Transverse colon (tissue), 4 donors: ENCODE measurements at places on chromosomes 5 and 9.

GRCh38 chr5:31884896-31885295, 246.0 kb downstream of the PDZD2 start:
- no peak overlapping the region for H3K4me3 ChIP-seq
- H3K27ac ChIP-seq = no peak overlapping the region
- H3K36me3 ChIP-seq = no peaks in the 10 kb centered on the region
- H3K27me3 ChIP-seq = no peaks in the 10 kb centered on the region
- H3K4me1 ChIP-seq = no peaks in the 10 kb centered on the region
- no peak for DNase-seq

- H3K36me3 ChIP-seq = no peaks in the 10 kb centered on the region
- H3K27me3 ChIP-seq = no peaks in the 10 kb centered on the region
- H3K4me1 ChIP-seq = no peaks in the 10 kb centered on the region
- no peak for DNase-seq
- H3K27ac ChIP-seq = no peak overlapping the region
These were observed 40.9 kb downstream of the ARHGEF28 start for GRCh38 chr5:73666891-73667290.

DNA sequence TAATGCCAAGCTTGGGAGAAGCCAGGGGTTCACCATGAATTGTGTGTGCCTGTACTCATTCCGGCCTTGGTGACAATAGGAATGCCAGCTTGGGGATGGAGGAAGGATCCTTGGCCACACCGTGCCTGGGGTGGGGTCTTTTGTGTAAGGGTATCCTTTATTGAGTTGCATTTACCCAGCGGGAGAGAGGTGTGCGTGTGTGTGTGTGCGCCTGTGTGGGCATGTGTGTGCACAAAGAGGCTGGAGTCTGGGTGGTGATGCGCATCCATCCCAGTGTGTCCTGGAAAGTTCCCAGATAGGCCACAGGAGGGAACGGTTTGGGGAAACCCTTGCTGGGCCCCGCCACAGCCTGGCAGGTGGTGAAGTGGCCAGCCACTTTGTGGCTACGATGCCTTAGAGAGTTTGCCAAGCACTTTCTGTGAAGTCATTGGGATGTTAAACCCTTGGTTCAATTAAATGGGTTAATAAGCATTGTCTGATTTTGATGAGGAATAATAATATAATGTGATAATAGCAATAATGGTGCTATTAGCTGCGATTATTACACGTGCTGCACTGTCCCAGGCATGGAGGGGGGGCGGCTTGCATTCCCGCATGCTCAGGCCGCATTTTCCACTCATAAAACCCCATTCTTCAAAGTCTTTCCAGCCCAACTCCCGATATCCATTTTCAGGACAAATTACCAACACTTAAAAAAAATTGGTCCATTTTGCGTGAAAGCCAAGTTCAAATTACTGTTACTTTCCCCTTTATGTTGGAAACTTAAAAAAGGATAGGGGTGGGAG, 13.7 kb downstream of the PITX1 start:
- no peaks in the 10 kb centered on the region for H3K4me1 ChIP-seq
- H3K36me3 ChIP-seq = no peaks in the 10 kb centered on the region
- H3K27me3 ChIP-seq = no peaks in the 10 kb centered on the region

- no peak for DNase-seq
- no peaks in the 10 kb centered on the region for H3K27me3 ChIP-seq
- H3K27ac ChIP-seq = no peak overlapping the region
- H3K4me1 ChIP-seq = peaks cover 14% of the 10 kb centered on the region
These were observed 228.7 kb downstream of the NTRK2 start for GRCh38 chr9:84898188-84898587.

- no peaks in the 10 kb centered on the region for H3K4me1 ChIP-seq
- H3K27ac ChIP-seq = no peak overlapping the region
- no peak for DNase-seq
- H3K27me3 ChIP-seq = peaks cover 38% of the 10 kb centered on the region
- H3K36me3 ChIP-seq = no peaks in the 10 kb centered on the region
These were observed 11.1 kb upstream of the SLC6A19 start for GRCh38 chr5:1190278-1190677.

- no peaks in the 10 kb centered on the region for H3K27me3 ChIP-seq
- H3K4me3 ChIP-seq = no peak overlapping the region
- H3K36me3 ChIP-seq = no peaks in the 10 kb centered on the region
- H3K4me1 ChIP-seq = peaks cover 3% of the 10 kb centered on the region
- no peak for DNase-seq
These were observed 14.5 kb downstream of the PHAX start for GRCh38 chr5:126615286-126615685.

DNA sequence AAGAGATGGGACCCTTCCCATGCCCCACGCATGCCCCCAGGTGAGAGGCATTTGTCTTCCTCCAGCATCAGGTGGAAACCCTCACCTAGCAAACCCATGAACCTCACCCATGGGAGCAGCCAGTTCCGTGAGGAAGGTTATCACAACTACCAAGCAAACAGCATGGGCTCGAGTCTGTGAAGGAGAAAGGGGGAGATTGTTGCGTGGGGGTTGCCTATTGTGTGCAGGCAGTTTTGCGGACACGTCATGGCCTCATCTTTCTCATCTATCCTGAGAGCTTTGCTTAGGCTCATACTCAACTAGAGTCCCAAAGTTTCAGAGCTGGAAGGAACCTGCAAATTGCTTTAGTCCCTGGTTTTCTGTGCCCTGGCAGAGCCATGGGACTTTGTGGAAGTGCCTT, 73.6 kb upstream of the TGFBR1 start:
- H3K36me3 ChIP-seq = no peaks in the 10 kb centered on the region
- no peaks in the 10 kb centered on the region for H3K27me3 ChIP-seq
- H3K27ac ChIP-seq = no peak overlapping the region
- no peak for DNase-seq
- H3K4me1 ChIP-seq = peaks cover 6% of the 10 kb centered on the region
- no peak overlapping the region for H3K4me3 ChIP-seq

DNA sequence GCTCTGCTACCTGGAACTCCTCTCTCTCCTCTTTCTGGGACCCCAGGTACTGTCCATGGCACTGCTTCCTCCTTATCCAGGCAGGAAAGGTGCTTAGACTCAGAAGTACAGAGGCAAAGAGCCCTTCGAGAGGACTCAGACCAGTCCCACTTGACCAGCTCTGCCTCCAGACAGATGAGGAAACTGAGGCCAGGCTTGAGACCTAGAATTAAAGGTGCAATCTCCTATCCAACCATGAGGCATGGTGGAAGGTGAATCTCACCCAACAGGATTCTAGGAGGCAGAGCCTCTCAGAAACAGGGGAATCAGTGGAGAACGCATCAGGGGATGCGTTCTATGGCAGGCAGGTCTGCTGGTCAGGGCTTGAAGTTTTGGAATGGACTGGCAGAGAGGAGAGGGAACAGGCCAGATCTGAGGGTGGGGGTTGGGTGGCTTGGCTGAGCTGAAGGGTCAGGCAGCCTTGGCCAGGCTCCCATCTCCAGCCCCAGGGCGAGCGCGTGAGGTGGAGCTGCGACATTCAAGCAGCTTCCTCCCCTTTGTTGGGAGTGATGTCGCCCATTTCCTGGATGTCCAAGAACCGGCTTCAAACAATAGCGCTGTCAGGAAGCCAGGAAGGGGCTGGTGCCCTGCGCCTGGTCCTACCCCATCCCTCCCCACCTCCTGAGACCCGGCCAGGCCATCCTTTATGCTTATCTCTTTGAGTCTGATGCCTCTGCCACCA, 26.2 kb downstream of the NDUFA8 start:
- H3K27me3 ChIP-seq = peaks cover 7% of the 10 kb centered on the region
- H3K36me3 ChIP-seq = no peaks in the 10 kb centered on the region
- no peaks in the 10 kb centered on the region for H3K4me1 ChIP-seq
- no peak overlapping the region for H3K4me3 ChIP-seq

DNA sequence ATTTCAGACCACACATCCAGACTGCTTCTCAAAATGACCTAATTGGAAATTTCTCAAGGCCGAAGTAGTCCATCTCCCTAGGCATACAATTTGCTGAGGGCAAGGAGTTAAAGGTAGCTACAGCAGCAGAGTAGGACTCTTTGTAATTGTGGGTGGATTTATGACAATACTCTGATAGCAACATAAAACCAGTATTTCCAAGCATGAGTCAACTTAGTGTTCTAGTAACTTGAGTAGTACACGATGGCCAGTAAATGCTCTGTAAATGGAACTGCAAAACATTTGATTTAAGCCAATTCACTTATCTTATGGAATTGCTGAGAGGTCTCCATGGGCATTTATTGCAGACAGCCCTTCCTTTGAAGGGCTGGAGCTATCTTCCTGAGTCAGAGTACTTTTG, 352.2 kb downstream of the PLK2 start:
- no peak overlapping the region for H3K27ac ChIP-seq
- H3K4me3 ChIP-seq = no peak overlapping the region
- no peaks in the 10 kb centered on the region for H3K27me3 ChIP-seq
- no peaks in the 10 kb centered on the region for H3K36me3 ChIP-seq
- H3K4me1 ChIP-seq = no peaks in the 10 kb centered on the region

DNA sequence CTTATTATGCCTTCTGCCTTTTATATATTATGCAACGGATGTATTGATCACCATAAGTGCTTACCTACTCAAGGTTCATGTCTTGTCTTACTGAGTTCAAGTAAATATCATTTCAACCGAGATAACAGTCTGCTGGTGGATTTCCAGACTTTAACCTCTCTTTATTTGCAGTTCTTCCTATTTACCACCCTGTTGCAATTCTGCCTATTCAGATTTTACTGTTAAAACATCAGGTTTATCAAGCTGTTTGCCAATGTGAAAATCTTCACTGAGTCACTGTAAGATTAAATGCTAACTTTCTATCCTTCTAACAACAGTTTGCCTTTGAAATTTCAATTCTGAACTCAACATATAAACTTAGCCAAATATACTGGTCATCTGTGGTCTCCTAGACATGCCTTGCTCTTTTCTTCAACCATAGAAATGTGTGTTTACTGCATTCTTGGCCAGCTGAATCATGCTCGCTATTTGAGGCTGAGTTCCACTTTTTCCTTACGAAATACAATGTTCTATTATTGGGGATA, 471.7 kb upstream of the RORB start:
- no peaks in the 10 kb centered on the region for H3K27me3 ChIP-seq
- no peak overlapping the region for H3K27ac ChIP-seq
- H3K4me3 ChIP-seq = no peak overlapping the region
- no peaks in the 10 kb centered on the region for H3K4me1 ChIP-seq
- no peak for DNase-seq

DNA sequence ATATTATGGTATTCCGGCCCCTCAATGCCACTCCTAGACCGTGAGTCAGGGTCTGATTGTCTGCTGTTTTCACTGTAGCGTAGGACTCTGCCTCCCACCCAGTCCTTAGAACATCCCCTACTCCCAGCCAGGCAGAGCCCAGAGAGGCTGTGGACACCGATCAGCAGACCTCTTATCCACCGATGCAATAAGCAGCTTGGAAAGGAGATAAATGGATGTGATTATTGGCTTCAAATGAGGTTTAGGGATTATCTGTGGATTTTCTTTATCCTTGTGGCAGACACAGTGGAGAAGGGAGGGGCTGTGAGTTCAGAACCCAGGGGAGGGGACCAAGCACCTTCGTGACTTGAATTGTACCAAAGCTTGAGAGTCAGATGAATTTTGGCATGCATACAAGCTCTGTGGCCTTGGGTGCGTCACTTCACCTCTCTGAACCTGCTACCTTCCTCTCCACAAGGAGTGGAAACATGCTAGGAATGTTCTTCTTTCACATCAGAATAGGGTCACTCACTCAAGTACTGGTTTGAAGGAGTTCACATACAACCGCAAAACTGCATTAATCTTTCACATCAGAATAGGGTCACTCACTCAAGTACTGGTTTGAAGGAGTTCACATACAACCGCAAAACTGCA, 83.1 kb upstream of the CPLX2 start:
- H3K27me3 ChIP-seq = peaks cover 28% of the 10 kb centered on the region
- H3K4me3 ChIP-seq = no peak overlapping the region
- no peaks in the 10 kb centered on the region for H3K4me1 ChIP-seq
- no peaks in the 10 kb centered on the region for H3K36me3 ChIP-seq
- no peak overlapping the region for H3K27ac ChIP-seq

- H3K27me3 ChIP-seq = no peaks in the 10 kb centered on the region
- H3K36me3 ChIP-seq = no peaks in the 10 kb centered on the region
- H3K4me1 ChIP-seq = no peaks in the 10 kb centered on the region
- H3K27ac ChIP-seq = no peak overlapping the region
These were observed 124.9 kb downstream of the TMEM167A start for GRCh38 chr5:82952326-82952725.

DNA sequence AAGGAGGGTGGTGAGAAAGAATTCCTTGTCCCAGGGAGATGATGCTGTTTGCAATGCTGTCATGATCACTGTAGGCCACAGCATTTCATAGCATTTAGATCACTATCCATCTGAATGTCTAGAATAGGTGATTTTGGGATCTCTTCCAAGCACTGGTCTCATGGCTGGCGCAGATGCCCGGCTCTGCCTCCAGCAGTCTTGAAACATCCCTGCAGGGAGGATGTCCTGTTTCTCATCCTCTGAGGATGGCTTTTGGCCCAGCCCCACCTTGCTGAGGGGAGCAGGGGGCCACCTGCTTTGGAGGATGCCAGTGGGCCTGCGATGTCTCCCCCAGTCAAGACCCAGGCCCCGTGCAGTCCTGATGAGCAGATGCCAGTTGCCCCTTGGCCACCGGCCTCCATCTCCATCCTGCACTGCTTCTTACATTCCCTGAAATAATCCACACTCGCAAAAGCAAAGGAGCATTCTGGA, 63.5 kb upstream of the GARNL3 start:
- DNase-seq = no peak
- no peaks in the 10 kb centered on the region for H3K36me3 ChIP-seq
- H3K27me3 ChIP-seq = no peaks in the 10 kb centered on the region
- no peak overlapping the region for H3K4me3 ChIP-seq
- H3K4me1 ChIP-seq = peaks cover 22% of the 10 kb centered on the region

GRCh38 chr9:83061990-83062650, 822 bp downstream of the RASEF start:
- H3K4me1 ChIP-seq = peaks cover 31% of the 10 kb centered on the region
- peak overlapping the region; percentile 92 for H3K27ac ChIP-seq
- H3K27me3 ChIP-seq = peaks cover 34% of the 10 kb centered on the region

- no peaks in the 10 kb centered on the region for H3K36me3 ChIP-seq
- no peak for DNase-seq
- H3K4me1 ChIP-seq = peaks cover 6% of the 10 kb centered on the region
These were observed 71.0 kb downstream of the NREP start for GRCh38 chr5:111685969-111686368.

- H3K4me1 ChIP-seq = no peaks in the 10 kb centered on the region
- no peaks in the 10 kb centered on the region for H3K36me3 ChIP-seq
- no peak overlapping the region for H3K27ac ChIP-seq
- H3K4me3 ChIP-seq = no peak overlapping the region
- no peak for DNase-seq
These were observed 290.1 kb downstream of the HINT1 start for GRCh38 chr5:130874861-130875417.
